Mucosa of gallbladder (tissue), 1 donor: ENCODE measurements at places on chromosomes 5 and 9. TPM values are rescaled to one million over a fixed set of nuclear protein-coding genes. Genes with fewer than 3 reads are reported as not detected.
A peak's percentile ranks its signal among the peaks of the same experiment; 100 is the strongest.

SHOC1 gene
- total RNA-seq: not detected

SEMA4D gene
- 66.2 TPM for total RNA-seq

RASA1 gene
- total RNA-seq: 25.6 TPM

SELENOP gene
- 510 TPM for total RNA-seq

ACTL7B gene
- not detected for total RNA-seq

SPAG8 gene
- total RNA-seq: 4.6 TPM

FOXI1 gene
- total RNA-seq: 0.69 TPM

SERF1A gene
- total RNA-seq: 14.5 TPM

PCDHB15 gene
- 3.6 TPM for total RNA-seq

DNA sequence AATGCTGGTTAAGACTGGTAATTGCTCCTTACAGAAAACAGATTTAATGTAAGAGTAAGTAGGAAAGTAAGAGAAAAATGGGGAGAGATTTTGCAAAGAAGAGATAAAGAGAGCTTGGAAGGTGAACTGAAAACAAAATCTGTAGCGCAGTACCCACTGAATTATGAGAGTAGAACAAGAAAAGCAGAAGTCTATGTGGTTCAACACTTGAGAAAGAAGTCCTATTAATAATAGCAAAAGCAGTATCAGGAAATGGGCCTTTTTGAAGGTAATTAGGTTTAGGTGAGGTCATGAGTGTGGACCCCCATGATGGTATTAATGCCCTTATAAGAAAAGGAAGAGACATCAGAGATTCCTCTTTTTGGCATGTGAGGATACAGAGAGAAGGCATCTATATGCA is 460.6 kb downstream of the CETN3 start:
- DNase-seq: no peak

GRCh38 chr5:59249160-59249559 is 644.4 kb downstream of the PDE4D start:
- no peak for DNase-seq

- DNase-seq: no peak
These were observed 281.1 kb upstream of the ANKRD55 start for GRCh38 chr5:56514245-56514644.

DNA sequence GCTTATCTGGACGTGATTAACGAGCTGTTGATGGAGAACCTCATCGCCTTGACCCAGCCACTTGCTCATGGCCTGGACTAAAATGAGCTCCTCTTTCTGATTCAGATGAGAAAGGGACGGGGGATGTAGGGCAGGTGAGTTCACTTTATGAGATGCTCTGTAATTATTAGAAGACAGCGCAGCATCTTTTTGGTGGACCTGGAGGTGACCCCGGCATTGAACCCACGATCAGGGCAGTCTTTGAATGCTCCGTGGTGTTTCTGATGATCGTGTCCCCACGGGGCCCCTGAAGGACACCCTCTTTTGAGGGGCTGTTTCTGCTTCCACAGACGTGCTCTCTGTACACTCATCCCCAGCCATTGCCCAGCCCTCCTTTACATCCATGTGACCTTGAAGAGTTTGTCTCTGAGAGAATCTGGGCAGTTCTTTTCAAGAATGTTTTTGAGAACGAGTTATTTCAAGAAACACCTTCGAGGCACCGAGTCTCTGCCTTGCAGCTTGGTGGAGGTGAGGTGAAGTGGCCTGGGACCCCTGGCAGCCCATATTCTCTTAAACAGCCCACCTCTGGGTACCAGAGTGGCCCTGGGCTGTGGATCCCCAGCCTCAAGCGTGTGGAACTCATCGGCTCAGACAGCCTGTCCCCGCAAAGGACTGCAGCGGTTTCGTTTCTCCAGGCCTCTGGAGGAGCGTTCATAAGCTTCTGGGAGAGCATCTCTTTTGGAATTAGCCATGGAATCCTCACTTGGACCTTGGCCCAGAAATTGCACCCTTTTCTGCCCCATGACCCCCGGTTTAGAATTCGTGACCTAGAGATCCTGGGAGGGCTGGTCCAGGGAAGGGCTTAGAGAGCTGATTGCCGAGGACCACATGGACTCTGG is 50.3 kb downstream of the COL5A1 start:
- no peak for DNase-seq

- no peak for DNase-seq
These were observed 113.7 kb downstream of the KLHL3 start for GRCh38 chr5:137621861-137622823.

DNA sequence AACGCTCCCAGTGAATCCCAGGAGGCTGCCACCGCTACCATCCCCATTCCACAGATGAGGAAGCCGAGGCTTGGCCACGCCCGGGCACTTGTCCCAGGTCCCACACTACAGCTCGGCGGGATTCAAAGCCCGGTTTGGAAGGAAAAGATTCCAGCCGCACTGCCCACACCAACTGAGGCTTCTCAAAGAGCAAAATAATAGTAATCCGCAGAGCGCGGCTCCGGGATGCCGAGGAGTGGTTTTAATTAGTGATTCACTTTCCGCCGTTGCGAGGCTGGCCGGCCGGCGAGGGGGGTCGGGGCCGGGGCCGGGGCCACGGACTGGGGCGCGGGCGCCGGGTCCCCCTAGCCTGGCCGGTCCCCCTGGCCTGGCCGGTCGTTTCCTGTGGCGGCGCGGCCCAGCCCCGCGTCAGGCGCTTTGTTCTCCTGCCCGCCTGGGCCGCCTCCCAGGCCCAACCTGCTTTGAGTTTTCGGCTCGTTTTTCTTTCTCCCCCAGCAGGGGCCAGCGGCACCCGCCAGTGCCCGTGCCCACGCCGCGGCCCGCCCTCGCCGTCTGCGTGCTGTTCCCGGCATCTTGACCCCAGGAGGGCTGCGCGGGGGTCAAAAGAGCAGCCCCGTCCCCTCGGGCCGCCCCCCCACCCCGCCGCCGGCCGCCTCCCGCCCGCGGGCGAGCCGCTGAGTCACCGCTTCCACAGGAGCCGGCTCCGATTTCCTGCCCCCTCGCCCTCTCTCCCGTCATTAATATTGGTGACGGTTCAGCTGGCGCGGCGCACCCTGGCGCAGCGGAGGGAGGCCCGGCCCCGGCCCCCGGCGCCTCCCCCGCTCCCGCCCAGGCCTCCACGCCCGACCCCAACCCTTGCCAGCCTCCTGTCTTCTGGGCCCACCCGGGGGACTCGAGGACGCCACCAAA is 31.2 kb downstream of the FGF18 start:
- peak; percentile 48 for DNase-seq

DNA sequence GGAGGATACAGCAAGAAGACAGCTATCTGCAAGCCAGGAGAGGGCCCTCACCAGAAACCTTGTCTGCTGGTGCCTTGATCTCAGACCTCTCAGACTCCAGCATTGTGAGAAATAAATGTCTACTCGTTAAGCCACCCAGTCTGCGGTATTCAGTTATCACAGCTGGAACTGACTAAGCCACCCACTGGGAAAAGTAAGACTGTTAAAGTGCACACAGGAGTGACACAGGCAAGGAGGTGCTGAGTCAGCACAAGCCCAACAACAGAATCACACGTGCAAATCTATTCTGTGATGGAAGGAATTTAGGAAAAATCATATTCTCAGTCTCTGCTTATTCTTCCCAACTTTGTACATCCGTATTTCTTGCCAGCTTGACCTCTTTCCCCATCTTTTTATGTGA is 200.0 kb downstream of the NR2F1-AS1 start:
- no peak for DNase-seq

GRCh38 chr5:1795931-1796330 is 3.7 kb downstream of the MRPL36 start:
- DNase-seq: no peak

DNA sequence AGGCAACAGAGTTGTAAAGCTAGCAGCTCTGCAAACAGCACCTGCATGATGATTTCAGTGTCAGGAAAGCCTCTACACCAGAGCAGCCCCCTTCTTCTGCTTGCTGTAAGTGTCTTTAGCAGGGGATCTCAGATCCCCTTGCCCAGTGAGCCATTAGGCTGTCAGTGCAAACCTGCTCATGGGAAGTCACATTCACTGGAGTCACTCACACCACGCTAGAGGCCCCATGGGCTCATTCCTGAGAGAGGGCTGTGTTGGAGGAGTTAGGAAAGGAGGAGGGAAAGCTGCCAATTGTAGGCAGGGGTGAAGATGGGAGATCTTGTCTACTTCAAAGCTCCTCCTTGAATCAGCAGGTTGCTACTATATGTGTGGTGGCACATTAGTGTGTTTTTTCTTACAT is 275.2 kb downstream of the SMARCA2 start:
- DNase-seq: no peak

DNA sequence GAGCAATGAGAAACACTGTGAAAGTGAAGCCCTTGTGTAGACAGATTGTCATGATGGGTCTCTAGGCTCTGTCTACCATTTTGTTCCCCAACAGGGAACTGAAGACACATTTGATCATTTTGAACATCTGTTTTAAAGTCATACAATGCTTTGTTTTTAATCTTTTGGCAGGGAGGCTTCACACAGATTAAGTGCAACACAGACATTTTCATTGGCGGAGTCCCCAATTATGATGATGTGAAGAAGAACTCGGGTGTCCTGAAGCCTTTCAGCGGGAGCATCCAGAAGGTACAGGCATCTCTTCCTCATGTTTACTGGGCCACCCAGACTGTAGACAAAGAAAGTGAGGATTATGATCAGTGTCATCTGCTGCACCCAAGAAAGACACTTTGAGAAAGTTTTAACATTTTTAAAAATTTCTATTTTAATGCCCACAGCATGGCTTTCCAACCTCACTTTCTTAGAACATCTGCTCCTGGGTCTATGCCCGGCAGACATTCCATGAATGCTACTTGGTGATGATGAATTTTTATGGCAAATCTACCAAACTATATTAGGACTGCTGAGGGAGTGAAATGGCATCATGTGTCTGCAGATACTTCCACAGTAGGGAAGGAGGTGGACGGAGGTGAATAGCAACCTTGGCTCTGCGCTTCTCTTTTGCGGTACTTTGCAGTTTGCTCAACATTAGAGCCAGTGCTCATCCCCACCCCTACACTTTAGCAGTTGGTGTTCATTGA is 121.3 kb downstream of the LIFR start:
- DNase-seq: no peak

- DNase-seq: no peak
These were observed 151.8 kb downstream of the ENTREP1 start for GRCh38 chr9:69476797-69477196.

GRCh38 chr5:54471398-54471797 is 15.9 kb downstream of the HSPB3 start:
- no peak for DNase-seq

DNA sequence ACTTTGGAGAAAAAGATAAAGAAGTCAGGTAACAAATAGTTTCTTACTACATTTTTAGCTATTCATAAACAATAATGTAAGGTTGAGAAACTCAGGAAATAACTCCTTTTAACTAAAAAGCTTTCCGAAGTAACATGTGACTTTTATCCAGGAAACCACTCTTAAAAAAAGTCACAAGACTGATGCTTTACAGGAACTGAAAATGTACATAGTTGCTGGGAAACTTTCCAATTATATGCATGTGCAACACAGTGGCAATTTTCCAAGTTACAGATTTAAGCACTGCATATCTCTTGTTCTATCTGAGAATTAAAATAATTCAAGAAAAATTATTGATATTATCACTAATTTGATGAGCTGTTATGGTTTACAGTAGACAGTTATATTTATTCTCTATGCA is 105.2 kb downstream of the CDH10 start:
- no peak for DNase-seq

GRCh38 chr5:181173027-181173419 is 25.6 kb downstream of the OR2V2 start:
- DNase-seq: no peak

GRCh38 chr9:107674721-107675277 is 185.2 kb upstream of the KLF4 start:
- no peak for DNase-seq

GRCh38 chr5:54603372-54603771 is 85.8 kb downstream of the SNX18 start:
- no peak for DNase-seq

DNA sequence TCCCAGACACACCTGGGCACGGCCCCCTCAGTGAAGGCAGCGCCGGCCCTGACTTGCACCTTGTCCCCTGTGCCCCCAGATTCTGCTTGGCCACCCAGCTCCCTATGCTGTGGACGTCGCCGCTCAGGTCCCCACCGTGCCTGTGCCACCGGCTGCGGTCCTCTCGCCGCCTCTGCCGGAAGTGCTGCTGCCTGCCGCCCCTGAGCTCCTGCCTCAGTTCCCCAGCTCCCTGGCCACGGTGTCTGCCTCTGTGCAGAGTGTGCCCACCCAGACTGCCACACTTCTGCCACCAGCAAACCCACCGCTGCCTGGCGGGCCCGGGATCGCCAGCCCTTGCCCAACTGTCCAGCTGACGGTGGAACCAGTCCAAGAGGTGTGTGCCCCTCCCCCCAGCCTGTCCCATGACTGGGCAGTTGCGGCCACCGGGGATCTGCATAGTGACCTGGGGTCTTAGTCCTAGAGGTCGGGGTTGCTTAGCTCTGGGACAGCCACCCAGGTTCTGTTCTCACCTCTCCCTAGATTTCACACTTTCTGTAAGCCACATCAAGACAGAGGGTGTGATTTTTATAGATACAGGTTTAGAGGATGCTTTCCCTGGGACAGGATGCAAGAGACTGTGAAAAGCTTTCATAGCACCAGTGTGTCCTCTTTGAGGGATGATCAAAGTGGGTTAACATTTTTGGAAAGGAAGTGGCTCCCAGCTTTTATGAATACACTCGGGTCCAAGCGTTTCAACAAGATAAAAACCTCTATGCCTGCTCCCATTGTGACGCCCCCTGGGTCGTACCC is 78.0 kb downstream of the WNK2 start:
- peak; percentile 9 for DNase-seq

DNA sequence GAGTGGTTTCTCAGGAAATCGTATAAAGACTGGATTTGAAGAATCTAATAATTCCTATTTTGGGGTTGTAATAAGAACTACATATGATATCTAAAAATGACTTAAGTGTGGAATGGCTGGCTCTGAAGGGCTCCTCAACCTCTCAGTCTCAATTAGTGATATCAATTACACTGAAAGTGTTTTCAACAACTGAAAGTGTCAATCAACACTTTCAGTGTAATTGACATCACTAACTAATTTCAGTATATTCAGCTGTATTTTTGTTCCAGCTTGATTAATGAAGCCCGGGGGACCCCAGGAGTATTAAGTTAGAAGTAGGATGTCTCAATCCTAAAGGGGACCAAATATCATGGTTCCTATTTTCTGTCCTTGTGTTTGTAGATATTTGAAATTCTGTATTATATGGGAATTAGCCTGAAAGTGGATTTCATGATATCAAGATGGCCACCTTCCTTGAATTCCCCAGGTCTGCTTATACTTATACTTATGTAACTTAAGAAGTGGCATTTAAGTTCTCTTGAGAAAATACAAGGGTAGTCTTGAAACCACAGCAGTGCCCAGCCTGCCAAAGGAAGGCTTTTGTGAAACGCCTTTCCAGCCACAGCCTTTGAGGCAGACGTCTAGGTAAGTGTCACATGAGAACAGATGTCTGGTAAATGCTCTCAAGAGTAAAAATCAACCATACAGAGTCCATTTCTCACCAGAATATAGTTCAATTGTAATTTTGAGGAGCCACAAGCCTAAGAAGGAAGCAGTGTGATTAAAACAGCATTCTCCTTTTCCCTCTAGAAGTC is 4.6 kb downstream of the BASP1 start:
- no peak for DNase-seq
